ENCODE measurements at places on chromosomes 1 and 21.

DNA sequence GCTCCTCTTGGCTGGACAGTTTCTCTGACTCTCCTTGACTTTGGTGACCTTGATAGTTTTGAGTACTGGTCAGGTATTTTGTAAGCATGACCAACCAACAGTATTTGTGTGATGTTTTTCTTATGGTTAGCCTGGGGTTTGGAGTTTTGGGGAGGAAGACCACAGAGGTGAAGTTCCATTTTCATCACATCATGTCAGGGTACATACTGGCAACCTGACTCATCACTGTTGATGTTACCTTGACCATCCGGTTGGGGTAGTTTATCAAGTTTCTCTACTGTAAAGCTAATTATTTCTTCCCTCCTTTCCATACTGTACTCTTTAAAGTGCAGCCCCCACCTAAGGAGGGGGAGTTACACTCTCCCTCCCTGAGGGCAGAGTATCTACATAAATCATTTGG lies 13.4 kb downstream of the OSCP1 start:
- no peak for DNase-seq

DNA sequence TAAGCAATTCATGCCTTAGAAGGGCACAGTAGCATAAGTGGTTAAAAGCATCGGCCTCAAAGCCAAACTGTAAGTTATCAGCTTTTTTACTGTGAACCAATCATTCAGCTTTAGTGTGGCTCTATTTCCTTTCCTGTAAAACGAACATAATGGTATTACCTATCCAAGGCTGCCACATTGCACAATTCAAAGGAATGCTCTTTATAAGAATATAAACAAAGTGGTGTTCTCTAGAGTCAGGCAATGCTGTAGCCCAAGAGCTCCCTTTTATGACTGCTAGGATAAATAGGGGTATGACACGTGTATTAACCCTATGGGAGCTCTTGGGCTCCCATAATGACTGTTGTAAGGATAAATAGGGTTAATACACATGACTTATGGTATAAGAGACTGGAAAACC lies 25.4 kb downstream of the INTS7 start:
- no peak for DNase-seq

DNA sequence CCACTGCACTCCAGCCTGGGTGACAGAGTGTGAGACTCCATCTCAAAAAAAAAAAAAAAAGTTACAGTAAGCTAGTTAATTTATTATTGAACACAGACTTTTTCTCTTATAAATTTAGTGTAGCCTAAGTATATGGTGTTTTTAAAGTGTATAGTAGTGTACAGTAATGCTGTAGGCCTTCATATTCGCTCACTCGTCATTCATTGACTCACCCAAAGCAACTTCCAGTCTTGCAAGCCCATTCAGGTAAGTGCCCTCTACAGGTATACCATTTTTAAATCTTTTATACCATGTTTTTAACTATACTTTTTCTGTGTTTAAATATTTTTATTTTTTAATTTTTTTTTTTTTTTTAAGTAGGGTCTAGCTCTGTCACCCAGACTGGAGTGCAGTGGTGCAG lies 12.1 kb downstream of the POU2F1 start:
- no peak for DNase-seq

GRCh38 chr1:204545202-204545601 lies 29.0 kb downstream of the MDM4 start:
- DNase-seq, result no peak

GRCh38 chr1:153120945-153121344 lies 7.6 kb upstream of the SPRR2F start:
- no peak for DNase-seq

- no peak for DNase-seq
These were observed 184.9 kb downstream of the KCNH1 start for GRCh38 chr1:210949039-210949438.

Measured in transverse colon (tissue), 4 donors.